ENCODE measurements at places on chromosomes 2 and 18.

DNA sequence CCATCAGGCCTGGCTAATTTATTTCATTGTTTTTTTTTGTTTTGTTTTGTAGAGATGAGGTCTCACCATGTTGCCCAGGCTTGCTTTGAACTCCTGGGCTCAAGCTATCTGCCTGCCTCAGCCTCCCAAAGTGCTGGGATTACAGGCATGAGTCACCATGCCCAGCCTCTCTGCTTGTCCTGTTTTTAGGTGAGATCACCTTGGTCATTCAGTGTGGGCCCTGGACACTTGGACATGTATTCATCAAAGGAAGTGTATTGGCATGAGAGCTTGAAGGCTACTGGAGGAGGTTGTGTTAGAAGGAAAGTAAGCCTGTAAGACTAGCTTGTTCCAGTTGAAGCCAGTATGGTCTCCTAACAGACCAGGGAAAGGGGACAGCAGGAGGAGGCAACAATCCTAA lies 229.2 kb upstream of the RGPD4 start:
- no peak for DNase-seq

GRCh38 chr2:28993206-28993960 lies 12.3 kb downstream of the TOGARAM2 start:
- no peak for DNase-seq

DNA sequence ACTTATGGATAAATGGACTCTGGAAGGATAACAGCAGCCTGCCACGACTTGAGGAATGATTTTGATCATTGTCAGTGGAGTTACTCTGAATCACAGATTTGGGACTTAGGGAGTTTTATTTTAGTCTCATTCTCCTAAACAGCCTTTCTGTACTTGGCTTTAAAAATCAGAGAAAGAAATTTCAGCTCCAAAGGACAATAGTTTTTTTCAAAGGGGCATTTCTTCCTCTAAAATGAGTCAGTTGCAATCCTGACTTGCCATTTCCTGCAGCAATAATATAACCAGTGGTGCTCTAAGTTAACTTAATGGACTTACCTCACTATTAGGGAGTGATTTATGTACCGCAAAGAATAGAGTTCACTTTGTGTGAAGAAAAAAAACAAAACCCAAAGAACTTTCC lies 35.1 kb upstream of the MTX2 start:
- no peak for DNase-seq

GRCh38 chr2:46098621-46099062 lies 198.6 kb upstream of the EPAS1 start:
- no peak for DNase-seq

- DNase-seq = no peak
Measured at GRCh38 chr2:118525346-118525745, 322.1 kb downstream of the EN1 start.

GRCh38 chr2:240145461-240145860 lies 5.0 kb upstream of the OTOS start:
- no peak for DNase-seq

DNA sequence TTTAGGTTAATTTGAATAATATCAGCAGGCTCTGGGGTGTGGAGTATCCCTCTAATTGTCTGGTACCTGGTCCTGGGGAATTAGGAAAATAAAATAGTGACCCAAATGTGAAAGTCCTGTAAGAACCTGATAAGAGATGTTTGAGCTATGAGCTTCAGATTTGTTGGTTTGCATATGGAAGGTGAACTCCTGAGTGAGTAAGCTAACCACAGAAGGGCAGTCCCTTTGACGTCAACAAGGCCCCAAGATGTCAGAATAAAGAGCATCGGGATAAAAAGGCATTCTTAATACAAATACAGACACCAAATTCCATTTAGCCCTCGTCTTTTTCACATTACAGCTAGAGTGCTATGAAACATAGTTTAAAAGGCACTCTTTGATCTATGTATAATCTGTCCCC lies 1366.3 kb upstream of the TMEFF2 start:
- DNase-seq = no peak

DNA sequence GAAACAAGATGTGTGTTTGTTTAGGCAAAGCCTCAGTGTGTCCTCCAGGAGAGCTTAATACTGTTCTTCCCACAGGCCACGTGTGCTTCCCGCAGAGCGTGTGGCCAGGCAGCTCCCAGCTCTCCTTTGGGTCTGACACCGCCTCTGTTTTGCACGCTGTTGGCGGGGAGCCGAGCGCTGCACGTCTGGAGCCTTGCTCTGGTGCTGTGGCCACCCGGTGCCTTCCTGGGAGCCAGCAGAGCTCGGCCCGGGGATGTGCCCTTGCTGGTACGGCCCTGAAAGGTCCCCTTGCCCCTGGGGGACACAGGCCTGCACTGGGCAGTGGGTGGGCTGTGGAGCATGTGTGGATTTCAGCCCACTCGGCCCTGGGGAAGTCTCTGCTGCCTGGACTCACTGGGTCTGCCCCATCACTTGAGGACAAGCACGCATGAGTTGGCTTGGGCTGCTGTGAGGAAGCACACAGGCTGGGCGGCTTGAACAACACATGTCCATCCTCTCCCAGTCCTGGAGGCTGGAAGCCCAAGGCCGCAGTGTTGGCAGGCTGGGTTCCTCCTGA lies 160.7 kb upstream of the HDAC4 start:
- DNase-seq = peak; percentile 43

Data from AG09309 (cell line).